ENCODE measurements at places on chromosomes 7 and 10.

DNA sequence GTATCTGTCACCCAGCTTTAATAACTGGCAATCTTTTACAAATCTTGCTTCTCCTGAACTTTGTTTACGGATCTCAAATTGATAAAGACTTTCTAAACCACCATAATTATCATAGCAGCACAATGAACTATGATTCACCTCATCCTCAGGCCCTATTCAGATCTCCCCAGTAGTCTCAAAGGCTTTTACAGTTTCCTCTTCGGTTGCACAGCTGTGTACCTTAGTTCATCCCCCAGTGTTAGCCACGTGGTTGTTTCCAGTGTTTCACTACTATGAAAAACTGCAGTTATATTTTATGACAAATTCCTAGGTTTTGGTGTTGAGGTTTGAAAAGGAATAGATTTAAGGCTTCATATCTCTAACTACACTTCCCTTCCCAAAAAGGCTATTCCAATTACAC is 24.9 kb downstream of the PAXIP1 start:
- no peak for DNase-seq

DNA sequence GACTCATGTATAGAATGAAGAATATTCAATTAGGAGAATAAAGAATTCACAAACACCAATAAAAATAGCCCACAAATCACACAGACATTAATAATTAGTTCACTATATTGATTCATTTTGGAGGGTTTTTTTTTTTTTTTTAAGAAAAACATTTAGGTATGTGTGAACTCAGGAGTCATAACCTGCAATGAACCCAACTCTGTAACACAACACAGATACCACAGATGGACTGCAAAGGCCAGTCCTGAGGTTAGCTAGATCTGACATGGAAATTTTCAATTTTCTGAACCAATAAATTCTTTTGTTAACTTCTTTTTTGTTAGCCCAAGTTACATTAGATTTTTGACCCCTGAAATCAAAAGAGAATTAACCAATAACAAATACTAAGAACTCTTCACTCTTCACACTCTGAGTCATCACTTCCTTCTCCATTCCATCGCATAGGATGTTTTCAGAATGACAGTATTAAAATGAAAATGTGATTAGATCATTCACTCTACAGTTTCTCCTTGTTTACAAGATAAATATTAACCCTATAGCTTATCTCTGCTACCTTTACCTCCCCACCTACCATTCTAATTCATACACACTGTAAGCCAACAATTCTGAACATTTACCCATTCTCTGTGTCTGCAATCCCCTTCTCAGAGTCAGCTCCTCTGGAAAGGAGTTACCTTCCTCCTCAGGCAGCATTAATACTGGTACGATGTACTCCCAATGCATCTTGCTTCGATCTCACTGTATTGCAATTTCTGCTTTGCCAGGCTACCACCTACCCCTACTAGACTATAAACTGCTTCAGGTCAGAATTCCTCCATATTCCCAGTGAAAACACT is 141.5 kb downstream of the LRRN3 start:
- no peak for DNase-seq

GRCh38 chr10:102117391-102118159 is 2.6 kb downstream of the LDB1 start:
- peak; percentile 48 for DNase-seq

GRCh38 chr7:34672430-34672829 is 14.4 kb downstream of the NPSR1 start:
- no peak for DNase-seq

- no peak for DNase-seq
These were observed 100.4 kb downstream of the CPED1 start for GRCh38 chr7:121088870-121089269.

- no peak for DNase-seq
These were observed 159.8 kb downstream of the CHN2 start for GRCh38 chr7:29354340-29354739.

- DNase-seq = no peak
These were observed 2.7 kb downstream of the ZMIZ1 start for GRCh38 chr10:79071396-79071923.

GRCh38 chr7:130963339-130963738 is 229.3 kb upstream of the KLF14 start:
- DNase-seq = no peak

GRCh38 chr10:72026278-72027111 is 61.9 kb downstream of the SPOCK2 start:
- no peak for DNase-seq

DNA sequence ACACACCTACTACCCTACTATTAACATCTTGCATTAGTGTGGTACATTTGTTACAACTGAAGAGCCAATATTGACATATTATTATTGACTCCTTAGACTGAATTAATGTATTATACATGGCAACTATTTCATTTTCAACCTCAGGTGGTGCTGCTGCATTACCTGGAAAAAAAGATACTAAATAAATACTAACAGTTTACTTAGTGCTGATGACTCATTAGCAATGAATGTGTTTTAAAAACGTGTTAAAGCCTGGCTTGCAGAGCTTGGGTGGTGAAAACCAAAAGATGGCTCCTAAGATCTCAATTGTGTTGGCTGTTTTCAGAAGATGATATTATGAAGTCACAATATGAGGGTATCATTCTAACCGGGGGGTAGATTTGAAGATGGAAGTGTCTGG is 34.8 kb downstream of the CFAP43 start:
- DNase-seq = no peak

- DNase-seq = no peak
These were observed 17.5 kb downstream of the ZNF862 start for GRCh38 chr7:149855361-149856305.

DNA sequence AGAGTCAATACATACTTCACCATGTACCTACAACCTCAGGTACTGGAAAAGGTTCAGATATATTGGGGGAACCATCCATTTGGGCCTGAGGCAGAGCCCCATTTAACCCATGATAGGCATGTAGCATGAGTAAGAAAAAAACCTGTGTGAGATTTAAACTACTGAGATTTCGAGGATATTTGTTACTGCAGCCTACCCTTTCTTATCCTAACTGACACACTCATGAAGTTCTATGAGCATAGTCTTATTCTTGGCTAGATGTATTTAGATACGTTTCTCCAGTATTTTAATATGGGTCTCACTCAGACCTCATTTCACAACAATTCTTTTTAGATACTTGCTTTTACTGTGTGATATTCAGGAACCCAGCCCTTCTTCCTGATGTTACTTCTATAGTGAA is 39.3 kb downstream of the GHRHR start:
- DNase-seq = no peak
